ENCODE measurements at places on chromosomes 7 and 10.
A peak's percentile ranks its signal among the peaks of the same experiment; 100 is the strongest.

DNA sequence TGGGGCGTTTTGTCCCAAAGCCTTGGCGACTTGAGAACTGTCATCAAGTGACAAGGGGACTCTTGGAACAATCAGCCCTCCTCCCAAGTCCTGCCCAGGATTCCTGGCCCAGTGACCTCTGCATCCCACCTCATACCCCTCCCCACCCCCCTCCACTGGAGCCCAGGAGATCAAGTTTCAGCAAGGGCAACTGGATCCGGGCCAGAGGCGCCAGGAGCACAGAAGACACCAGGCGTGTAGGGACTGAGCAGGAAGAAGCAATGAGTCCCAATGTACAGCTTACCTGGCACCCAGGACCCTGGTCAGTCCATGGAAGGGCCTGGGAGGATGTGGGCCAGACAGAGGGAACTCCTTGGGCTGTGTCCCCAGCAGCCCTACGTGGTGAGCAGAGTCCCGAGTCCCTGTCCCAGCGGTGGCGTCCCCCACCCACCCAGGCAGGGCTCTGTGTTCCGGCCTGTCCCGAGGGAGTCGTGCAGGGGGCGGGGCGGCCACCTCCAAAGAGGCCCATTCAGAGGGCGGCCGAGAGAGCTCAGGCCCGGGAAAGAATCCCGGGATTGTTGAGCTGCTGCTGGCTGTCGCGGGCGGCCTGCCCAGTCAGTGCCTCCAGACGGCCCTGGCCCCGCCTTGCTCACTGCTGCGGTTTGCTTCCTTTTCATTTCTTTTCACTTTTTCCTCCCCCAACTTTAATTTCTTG, 254.1 kb downstream of the TNS3 start:
- DNase-seq = no peak

DNA sequence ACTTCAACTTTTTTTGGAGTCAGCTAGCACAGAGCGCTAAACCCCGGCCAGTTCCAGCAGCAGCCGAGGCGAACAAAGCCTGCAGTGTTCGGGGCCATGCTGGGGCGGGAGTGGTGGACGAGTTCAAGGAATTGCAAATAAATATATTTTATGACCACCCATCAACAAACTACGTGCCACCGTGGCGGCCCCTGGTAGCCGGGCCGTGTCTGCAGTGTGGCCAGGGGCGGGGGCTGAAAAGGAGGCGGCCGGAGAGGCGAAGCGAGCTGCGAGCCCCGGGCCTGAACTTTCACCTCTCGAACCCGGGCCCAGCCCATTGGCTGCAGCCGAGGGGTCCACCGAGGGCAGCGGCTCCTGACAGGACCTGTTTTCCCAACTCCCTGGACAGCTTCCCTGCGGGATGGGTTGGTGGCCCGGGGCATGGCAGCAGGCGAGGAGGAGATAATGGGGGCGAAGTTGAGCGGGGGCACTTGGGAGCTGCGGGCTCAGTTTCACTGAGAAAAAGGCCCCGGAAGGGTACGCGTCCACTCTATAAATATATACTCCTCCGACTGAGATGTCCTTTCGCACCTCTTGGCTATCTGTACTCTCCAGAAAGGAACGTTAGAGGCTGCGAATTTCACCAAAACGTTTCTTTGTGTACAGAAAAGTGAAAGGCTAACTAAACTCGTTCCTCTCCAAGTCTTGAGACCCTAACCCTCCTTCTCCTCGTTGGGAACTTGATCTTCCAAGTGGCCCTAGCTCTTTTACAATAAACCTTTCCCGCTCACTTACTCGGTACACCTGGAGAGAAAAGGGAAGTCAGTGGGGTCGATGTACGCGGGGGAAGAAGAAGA, 164.6 kb upstream of the PPP1R3A start:
- peak; percentile 11 for DNase-seq

GRCh38 chr10:110695539-110695886, 51.4 kb downstream of the RBM20 start:
- no peak for DNase-seq

- DNase-seq = no peak
Measured at GRCh38 chr7:154517768-154518167, 465.6 kb downstream of the DPP6 start.

DNA sequence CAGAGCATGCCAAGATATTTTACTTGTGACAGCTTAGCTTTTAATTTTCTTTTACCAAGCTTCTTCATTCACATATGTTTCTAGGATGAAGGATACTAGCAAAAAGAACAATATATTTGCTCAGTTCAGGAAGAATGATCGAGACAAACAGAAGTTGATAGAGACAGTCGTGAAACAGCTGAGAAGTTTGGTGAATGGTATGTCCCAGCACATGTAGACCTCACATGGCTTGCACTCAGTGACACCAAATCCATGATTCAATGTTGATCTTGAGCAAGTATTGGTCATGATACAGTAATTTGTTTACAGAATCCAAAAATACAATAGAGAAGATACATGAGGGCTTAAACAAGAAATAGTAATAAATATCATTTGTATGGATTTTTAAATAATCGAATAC, 2.5 kb upstream of the CYP26C1 start:
- no peak for DNase-seq

DNA sequence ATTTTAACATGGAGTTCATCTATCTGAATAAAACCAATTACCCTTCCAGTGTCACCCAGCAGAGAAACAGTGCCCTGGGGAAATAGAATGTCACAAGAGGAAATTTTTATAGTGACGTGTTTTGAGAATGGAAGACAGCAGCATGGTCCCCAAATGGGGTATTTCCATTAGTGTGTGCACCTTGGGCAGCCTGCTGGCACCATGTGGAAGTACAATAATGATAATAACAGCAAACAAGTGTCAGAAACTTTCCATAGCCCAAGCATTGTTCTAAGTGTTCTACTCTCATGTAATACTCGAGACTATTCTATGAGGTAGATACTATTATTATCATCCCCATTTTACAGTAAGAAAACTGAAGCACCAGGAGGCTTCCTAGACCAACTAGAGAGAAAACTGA, 2.2 kb upstream of the PDE1C start:
- peak; percentile 29 for DNase-seq

GRCh38 chr10:62811159-62811875, 4.8 kb downstream of the EGR2 start:
- DNase-seq = no peak

GRCh38 chr10:43922335-43923280, 273.9 kb upstream of the ZNF32 start:
- no peak for DNase-seq

DNA sequence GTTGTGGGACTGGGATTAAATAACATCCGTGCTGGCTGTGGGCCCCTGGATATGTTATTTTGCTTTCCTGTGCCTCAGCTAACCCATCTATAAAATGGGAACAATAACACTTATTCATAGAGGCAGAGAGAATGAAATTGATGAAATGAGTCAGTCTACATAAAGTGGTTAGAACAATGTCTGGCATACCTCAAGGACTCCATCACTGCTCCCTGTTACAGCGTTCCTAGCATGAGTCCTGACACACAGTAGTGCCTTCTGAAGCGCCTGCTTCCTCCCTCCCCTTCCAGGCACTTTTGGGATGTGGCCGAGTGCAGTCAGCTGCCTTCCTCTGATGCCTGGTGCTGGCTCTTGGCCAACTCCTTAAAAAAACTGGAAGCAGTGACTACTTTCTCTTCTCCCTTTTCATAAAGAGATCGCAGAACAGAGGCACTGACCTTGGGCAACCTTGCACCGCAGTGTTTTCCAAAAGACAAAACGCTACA, 108.4 kb upstream of the ZMIZ1 start:
- no peak for DNase-seq

DNA sequence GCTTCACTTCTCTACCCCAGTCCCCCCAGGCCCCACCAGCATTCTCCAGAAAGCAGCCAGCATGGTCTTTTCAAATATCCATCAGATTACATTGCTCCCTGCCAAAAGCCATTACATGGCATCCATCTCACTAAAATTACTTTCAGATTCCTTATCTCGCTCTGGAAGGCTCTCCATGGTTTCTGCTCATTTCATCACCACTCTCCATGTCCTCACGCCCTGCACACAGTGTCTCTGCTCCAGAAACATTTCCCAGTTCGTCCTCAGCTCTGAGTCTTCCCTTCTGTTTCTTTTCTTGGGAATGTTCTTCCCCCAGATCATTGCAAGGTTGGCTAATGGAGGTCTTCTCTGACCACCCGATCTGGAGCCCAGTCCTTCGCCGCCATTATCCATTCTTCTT, 499.1 kb downstream of the KCNMA1 start:
- no peak for DNase-seq

DNA sequence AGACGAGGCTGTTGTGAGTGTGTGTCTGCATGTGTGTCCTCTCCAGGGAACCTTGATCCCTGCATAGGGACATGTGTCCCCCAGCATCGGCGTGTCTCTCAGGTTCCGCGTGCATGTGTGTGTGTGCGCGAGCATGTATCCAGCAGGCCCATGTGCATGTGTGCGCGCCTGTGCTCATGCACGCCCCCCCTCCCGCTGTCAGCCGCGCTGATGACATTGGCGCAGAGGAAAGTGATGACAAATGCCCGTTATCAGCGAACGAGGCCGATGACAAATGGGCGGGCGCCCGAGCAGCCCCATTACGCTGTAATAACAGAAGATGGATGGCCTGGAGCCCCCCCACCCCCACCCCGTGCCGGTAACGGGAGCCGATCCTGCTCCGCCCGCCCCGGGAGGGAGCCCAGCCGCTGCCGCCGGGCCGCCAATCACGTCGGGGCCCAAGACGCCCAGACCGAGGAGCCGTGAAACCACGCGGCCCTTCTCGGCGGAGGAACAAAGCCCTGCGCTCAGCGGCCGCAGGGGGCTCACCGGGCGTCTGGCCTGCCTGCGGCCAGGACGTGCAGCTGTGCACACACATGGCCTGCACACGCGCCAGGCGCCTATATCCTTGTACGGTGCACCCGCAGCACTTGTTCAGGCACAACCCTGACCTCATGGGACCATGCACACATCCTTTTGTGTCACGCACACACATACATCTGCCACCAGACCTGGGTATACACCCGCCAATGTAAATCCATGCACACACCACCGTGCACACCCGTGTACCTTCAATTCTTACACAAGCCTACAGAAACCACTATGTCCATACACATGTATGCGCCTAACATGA, 21.5 kb downstream of the POLL start:
- peak; percentile 7 for DNase-seq

GRCh38 chr7:109235316-109235715, 665.6 kb downstream of the DNAJB9 start:
- no peak for DNase-seq

GRCh38 chr10:64363687-64364086, 842.5 kb downstream of the REEP3 start:
- no peak for DNase-seq

DNA sequence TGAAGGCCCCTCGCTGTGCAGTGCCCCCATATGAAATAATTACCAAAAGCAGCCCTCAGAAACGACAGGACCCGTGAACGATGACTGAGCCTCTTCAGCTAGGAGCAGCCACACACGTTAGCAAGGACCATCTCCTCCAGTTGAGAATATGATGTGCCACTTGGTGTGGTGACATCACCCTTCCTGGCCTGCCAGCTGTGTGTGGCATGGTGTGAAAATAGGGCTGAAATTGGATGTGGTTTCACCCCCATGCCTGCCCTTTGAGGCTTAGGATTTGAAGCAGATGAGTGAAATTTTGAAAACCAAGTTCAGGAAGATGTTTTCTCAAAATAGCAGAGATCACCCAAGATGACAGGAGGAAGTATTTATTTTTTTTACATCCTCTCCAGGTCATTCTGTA, 49.1 kb upstream of the BTBD16 start:
- no peak for DNase-seq

DNA sequence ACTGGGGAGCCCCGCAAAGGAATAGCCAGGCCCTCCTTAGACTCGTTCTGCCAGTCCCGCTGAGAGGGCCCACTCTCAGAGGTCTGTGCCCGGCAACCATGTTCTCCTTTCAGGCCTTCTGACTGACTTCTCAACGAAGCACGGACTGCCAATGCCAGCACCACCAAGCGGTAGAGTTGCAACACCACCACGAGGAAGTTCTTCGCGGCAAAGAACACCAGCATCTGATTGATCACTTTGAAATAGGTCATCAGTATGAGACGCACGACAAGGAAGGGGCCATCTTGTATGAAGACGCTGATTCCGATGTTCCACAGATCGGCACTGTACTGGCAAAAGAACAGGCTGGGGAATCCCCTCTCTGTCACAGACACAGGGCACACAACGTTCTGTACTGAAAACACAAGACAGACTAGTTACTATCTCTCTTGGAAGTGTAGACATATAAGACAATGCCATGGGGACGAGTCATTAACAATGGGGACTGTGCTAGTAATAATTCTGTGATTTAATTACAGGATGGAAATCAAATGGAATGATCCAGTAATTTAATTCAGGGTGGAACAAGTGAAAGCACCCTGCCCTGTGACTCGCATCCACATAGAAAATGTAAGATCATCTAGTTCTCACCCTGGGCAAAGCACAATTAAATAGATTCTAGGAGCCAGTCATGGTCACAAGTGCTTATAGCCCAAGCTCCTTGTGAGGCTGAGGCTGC, 42.7 kb downstream of the TMEM26 start:
- no peak for DNase-seq

GRCh38 chr10:102236006-102236405, 5.3 kb downstream of the PITX3 start:
- no peak for DNase-seq

DNA sequence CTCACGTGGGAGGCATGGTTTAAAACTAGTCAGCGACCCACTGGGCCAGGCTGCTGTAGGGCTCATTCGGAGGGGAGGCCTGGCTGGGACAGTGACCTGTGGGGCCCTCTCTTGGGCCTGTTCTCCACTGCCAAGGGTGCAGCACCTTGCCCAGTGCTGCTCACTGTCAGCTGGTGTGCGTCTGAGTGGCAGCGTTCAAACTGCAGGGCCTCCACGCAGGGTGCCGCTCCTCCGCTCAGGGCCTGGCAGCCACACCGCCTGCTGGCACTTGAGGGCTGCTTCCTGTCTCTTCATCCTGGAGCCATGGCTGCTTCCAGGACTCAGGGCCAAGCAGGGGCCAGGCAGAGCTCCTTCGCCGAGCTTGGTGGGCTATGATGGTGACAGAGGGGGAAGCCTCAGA, 18.3 kb downstream of the ADAMTS14 start:
- no peak for DNase-seq

- no peak for DNase-seq
Measured at GRCh38 chr10:1172256-1172984, 116.2 kb downstream of the WDR37 start.

All from Kasumi-1 (cell line).